HFFc6 (cell line): ENCODE measurements at places on chromosomes 6 and 20. TPM values are rescaled to one million over a fixed set of nuclear protein-coding genes. Genes with fewer than 3 reads are reported as not detected.
A peak's percentile ranks its signal among the peaks of the same experiment; 100 is the strongest.

DNAH8 gene
- total RNA-seq: not detected in 3 replicates

MAP1LC3A gene
- 23.3 to 38.9 TPM (median 24.2 TPM) in 3 replicates for total RNA-seq

GRCh38 chr6:169070506-169071176, 183.0 kb downstream of the THBS2 start:
- DNase-seq: peak; percentile 100

DOK5 gene
- total RNA-seq: not detected in 3 replicates

DNA sequence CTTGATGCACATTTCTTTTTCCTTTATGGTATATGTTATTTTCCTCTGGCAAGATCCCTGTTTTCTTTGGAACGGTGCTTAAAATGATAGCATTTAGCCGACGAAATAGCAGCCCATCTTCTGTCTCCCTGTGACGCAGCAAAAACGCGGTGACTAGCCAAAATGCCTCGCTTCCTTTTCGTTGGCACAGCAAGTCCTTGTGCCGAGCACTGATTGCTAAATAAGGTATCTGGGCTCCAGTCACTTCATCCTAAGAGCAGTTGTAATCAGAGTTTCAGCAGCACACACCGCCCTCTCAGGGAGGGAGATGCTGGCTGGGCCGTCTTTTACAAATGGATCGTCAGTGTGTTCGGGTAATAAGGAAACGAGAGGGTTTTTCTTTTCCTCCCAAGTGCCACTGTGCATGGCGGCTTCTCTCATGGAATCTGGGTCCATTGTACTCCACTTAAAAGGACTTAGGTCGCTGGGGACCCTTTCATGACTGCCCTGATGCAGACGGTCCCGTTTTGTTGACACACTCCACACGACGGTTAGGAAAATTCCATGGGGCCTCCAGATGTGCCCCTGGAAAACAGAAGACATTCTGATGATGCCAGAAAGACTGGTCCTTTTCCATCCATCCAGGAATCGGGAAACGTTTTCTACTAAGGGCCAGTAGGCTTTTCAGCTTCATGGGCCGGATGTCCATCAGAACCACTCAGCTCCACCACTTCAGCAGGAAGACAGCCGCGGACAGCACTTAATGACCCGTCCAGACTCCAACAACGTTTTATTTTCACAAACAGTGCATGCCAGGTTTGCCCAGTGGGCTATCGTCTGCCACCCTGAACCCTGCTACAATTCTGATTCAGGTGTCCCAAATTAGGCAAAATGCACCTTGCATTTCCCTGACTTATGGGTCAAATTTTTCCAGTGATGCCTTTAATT, 185.5 kb downstream of the CDH4 start:
- no peak for DNase-seq

DNA sequence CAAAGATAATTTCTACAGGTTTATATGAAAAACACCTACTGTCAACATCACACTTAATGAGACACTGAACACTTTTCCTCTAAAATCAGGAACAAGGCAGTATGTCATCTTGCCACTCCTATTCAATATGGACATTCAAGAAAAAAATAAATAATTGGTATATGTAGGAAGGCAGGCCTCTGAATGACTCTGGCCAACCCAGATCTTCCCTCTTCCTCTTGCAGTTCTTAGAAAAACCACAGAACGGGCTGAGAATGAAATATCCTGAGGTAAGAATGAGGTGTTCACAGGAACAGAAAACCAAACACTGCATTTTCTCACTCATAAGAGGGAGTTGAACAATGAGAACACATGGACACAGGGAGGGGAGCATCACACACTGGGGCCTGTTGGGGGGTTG, 1207.2 kb upstream of the CITED2 start:
- DNase-seq: no peak
